NCI-H460 (cell line): ENCODE measurements at places on chromosomes 13 and 19.
A peak's percentile ranks its signal among the peaks of the same experiment; 100 is the strongest.

DNA sequence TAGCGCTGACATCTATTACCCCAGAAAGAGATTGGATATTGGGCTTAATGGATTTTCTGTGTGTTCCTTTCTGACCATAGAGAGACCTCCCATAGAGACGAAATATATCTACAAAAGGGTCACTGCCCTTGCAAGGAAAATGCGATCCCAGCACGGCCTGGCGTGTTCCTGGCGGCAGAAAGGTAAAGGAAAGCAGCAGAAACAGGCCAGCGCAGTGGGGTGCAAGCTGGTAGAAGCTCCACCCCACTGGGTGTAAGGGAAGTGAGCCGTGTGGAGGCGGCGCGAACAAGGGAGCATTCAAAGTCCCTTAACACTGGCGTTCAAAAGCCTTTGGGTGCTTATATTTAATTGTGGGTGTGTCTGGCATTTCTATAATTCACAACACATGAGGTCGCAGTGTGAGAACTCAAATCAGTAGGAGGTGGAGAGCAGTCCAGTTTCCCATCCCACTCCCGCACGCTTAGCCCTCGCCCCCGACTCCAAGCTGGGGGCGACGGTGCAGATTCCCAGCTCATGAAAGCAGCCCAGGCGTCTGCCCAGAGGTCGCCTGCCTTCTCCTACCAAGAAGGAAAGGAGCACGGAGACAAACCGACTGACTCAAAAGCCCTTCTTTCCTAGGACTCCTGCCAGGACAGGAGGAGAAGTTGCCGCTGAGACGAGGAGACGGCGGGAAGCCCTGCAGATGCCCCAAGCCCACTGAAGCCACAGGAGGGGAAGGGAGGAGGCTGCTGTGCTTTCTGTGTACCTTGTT, 478.4 kb downstream of the FOXO1 start:
- no peak for DNase-seq

DNA sequence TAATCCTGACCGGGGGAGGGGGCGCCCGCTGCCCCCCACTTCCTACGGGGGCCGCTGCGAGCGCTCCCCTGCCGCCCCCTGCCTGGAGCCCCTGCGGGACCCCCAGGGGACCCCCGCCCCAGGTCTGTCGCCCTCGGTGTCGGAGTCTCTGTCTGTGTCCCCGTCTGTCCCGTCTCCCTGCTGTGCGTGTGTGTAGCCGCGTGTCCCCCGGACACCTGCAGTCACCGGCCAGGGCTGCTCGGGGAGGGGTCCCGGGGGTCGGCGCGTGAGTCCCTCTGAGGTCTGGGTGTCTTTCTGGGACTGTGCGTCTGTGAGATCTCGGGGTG, 7.7 kb upstream of the NFIC start:
- DNase-seq: no peak

DNA sequence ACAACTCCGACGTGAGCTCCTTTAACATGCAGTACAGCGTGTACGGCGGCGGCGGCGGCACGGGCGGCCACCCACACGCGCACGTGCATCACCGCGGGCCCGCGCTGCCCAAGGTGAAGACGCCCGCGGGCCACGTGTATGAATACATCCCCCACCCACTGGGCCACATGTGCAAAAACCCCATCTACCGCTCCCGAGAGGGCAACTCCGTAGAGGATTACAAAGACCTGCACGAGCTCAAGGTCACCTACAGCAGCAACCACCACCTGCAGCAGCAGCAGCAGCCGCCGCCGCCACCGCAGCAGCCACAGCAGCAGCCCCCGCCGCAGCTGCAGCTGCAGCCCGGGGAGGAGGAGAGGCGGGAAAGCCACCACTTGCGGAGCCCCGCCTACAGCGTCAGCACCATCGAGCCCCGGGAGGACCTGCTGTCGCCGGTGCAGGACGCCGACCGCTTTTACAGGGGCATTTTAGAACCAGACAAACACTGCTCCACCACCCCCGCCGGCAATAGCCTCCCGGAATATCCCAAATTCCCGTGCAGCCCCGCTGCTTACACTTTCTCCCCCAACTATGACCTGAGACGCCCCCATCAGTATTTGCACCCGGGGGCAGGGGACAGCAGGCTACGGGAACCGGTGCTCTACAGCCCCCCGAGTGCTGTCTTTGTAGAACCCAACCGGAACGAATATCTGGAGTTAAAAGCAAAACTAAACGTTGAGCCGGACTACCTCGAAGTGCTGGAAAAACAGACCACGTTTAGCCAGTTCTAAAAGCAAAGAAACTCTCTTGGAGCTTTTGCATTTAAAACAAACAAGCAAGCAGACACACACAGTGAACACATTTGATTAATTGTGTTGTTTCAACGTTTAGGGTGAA, 6.6 kb downstream of the SLITRK5 start:
- DNase-seq: no peak

DNA sequence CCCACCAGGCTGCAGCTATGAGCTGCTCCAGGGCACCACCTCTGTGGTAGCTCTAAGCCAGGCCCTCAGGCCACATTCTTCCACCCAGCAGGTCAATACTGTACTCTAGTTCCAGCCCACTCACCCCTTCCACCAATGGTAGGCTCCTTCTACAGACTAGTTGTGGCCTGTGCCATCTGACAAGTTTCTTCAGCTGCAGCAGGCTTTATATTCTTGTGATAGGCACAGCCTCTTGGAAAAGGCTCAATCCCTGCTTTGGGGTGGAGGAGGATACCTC, 8.5 kb downstream of the MICU2 start:
- DNase-seq: no peak

- DNase-seq: no peak
These were observed 1.3 kb upstream of the ZNF30 start for GRCh38 chr19:34925278-34925855.

- DNase-seq: no peak
These were observed 736 bp downstream of the GPI start for GRCh38 chr19:34365463-34366401.

DNA sequence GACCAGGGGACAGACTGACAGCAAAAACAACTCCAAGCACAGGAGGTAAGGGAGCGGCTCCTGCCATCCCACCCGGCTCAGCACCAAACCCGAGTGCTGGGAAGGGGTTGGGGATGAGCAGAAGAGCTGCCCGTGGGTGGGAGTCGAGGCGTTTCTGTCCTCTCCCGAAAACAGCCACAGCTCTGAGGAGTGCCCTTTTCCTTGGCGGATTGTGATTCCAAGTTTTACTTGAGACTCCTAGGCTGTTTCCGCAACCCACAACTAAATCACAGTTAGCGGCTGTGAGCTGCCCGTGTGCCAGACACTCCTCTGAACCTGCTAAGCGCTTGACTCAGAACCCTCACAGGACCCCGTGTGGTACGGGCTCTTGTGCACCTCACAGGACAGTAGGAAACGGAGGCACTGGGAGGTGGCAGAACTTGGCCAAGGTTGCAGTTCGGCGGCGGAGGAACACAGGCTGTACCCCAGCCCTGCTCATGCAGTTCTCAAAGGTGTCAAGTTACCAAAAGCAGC, 21.4 kb downstream of the CFAP97D2 start:
- no peak for DNase-seq

GRCh38 chr13:80924596-80924995, 583.7 kb upstream of the SPRY2 start:
- no peak for DNase-seq

- no peak for DNase-seq
These were observed 839 bp upstream of the CKAP2 start for GRCh38 chr13:52454459-52454819.

DNA sequence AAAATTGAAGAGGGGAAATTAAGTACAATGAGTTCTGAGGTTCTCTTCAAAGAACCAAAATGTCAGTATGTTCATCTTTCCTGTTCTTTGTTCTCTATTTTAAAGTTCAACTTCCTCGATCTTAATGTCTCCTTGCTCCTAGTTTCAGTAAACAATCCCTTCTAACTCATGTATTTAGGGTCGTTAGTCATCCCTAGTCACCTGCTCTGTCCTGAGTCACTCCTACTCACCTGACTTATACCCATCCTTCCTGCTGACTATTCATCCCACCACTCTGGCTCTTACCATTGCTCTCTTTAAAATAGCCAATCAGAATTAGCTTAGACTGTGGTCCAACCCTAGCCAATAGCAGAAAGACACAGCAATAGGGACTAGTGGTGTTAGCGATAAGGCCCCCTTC, 24.3 kb downstream of the ZNF90 start:
- no peak for DNase-seq

- DNase-seq: no peak
These were observed 3.7 kb downstream of the LIN37 start for GRCh38 chr19:35751839-35752745.

- no peak for DNase-seq
These were observed 495 bp downstream of the DCLK1 start for GRCh38 chr13:36130552-36131221.

DNA sequence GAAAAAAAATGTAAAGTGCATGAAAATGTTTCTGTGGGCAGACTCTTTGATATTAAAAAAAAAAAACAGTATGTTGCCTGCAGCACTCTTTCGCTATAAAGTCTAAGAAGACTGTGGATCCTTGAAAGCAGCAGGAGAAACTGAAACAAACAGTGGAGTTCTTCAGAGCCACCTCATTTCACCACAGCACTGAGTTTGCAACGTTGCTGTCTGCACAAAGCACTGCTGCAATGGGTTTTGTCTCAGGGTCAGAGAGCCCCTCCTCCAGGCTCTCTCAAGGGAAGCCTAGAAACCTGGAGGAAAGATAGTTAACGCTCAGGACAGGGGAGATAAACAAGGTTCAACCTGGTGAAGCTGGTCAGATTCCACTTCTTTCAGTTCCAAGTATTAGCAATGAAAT, 248.7 kb downstream of the EFNB2 start:
- DNase-seq: no peak

DNA sequence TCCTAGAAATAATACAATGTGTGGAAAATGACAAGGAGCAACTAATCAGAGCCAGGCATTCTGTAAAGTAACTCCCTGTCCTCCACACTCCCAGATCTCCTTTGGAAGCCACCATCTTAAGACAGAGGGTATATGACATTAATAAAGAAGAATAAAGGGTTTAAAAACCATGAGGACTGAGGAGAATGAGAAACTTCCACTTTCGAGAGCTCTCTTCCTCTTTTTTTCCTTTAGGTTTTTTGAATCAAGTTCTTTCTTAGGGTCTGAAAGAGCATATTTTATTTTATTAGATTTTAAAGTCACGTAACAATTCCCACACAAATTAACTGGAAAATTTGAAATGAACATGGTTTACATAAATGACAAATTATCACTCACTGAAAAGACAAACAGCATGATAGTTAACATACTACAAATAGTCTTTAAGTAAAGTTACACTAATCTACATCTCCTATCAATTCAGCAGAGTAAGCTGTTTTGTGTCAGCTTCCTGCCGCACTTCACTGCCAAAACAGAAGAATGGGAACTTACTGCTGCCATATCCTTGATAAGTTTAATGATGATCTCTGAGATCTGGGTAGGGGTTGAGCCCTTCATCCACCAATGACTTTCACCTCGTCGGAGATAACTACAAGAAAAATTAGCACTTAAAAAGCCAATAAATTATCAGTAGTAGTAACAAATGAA, 38.6 kb upstream of the FBXL3 start:
- DNase-seq: no peak

- no peak for DNase-seq
These were observed 39.1 kb upstream of the UBAC2 start for GRCh38 chr13:99161512-99161911.

DNA sequence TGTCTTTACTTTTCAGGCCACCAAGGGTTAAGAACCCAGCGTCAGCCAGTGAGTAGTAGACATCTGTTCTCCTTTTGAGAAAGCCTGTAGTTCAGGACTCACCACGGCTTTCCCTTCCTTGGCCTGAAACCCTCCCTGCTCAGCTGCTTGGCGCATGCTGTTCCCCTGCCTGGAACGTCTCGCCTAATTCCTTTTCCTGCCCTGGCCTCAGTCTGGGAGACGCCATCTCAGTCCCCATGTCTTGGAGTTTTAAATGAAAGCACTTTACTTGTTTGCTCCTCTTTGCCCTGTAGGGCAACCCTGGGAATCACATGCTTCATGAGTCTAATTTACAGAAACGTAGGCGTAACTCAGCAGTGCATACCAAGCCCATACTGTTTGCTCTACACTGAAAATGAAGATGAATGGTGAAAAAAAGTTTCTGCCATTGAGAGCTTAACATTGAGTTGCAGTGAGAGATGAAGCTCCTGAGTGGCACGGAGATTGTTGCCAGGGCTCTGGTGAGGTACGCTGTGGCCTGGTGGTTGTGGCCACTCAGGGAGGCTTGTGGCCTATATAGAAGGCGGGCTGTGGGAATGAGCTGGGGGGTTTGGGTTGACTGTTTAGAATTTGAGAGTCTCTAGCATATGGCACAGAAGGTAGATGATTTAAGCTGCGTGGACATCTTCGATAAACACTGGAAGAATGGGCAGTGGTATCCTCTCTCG, 52.8 kb downstream of the GATAD2A start:
- DNase-seq: no peak

DNA sequence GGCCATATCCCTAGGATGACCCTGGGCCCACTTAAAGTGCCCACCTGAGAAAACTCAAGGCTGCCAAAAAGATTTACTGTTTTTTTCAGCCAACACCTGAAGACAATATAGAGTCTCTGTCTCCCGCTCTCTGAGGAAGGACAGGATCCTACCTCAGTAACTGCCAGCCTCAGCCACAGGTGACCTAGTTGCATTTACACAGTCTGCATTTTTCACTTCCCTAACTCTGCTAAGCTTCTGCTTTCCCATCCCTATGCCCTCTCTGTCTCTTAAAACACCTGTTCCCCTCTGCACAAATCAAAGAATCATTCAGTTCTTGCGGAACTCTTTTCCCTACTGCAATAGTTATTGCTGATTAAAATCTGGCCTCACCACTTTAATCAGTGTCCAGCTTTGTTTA, 609.5 kb downstream of the UQCRFS1 start:
- DNase-seq: no peak

GRCh38 chr13:85283408-85283807, 515.8 kb downstream of the SLITRK6 start:
- no peak for DNase-seq

DNA sequence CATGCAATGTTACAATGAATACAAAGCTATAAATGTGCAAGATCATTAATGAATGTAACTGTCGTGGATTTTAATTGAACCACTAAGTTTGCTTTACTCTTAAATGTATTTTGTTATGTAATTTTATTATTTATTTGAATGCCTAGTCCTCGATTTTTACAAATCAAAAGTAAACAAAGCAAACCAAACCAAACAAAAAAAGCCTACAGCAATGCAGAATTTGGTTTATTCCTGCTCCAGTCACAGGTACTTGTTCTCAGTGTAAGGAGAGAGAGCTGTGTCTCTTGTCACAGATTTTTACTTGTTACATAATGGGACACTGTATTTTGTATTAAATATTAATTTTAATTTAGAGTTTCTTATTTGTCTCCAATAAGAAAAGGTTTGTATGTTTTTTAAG, 584.3 kb upstream of the SLITRK6 start:
- no peak for DNase-seq

DNA sequence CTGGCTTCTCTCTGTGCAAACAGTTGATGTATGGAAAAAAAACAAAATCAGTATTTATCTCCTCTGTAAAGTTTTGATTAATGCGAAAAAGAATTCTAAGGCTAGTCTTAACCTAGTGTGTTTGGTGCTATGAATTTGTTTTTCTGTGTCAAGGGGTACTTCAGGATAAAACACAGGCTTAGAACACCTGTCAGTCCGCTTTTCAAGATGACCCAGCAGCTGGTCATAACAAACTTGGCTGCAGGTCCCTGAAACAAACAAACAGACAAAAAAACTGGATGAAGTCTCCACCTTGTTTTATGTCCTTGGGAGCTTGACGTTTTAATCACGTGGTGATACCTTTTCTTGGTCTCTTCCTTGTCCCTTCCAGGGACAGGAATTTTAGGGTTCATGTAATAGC, 689.3 kb downstream of the UQCRFS1 start:
- no peak for DNase-seq

- DNase-seq: peak; percentile 36
These were observed 5.2 kb upstream of the PLIN4 start for GRCh38 chr19:4523306-4524110.

GRCh38 chr19:47096100-47096704, 17.4 kb downstream of the ZC3H4 start:
- DNase-seq: peak; percentile 40
